ENCODE measurements at places on chromosomes 4 and X.
A peak's percentile ranks its signal among the peaks of the same experiment; 100 is the strongest.

GRCh38 chrX:110578270-110578669 lies 217.3 kb downstream of the CHRDL1 start:
- DNase-seq, result no peak

- no peak for DNase-seq
Observed at GRCh38 chr4:184461711-184462441, 12.5 kb downstream of the IRF2 start.

DNA sequence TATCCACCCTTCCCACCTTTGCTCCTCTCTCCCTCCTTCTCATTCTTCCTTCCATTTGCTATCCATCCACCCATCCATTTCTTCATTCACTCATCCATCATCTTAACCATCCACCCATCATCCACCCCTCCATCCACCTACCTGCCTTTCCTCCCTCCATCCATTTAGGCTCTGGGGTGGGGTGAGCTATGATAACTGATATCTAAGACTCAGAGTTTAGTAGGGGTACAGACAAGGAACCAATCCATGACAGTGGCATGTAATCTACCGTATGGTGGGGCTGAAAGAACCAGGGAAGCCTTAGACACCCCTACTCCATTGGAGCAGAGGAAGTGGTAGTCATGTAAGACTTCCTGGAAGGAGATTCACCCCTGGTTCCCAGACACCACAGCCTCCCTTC lies 23.2 kb downstream of the PSAPL1 start:
- no peak for DNase-seq

DNA sequence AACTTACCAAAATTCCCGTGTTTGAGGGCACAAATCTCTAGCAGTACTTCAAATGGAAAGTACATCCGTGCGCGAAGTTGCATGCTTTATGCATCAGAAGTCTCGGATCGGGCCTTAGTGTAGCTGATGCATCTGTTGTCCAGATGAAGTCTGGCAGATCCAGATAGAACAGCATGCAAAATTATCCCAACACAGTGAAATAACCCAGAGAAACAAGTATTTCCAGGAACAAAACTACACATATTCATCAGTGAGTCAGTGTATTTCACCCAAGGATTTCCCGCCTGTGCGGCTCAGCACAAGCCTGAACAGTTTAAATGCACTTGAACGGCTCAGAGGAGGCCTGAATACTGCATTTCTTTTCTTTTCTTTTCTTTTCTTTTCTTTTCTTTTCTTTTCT lies 27.4 kb upstream of the CLDN24 start:
- peak; percentile 8 for DNase-seq

GRCh38 chrX:79161655-79162054 lies 17.2 kb downstream of the GPR174 start:
- peak; percentile 28 for DNase-seq

- DNase-seq, result no peak
Observed at GRCh38 chrX:9682456-9682855, 83.2 kb downstream of the GPR143 start.

DNA sequence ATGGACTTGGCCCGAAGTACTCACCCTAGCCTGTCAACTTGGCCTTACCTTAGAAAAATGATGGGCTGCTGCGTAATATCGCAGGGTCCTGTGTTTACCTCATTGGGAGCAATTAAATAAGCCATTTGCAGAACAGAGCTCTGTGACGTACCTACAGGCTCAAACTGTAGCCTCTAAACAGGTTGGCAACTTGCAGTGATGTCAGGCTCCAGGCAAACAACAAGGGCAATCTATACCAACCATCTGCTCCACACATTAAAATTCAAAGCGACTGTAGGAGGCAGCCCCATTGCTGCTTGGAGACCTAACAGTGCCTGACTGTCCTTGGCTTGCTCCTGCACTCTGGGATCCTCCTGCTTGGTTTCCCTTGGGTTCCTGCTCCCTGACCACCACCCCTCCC lies 17.2 kb downstream of the VGLL1 start:
- no peak for DNase-seq

DNA sequence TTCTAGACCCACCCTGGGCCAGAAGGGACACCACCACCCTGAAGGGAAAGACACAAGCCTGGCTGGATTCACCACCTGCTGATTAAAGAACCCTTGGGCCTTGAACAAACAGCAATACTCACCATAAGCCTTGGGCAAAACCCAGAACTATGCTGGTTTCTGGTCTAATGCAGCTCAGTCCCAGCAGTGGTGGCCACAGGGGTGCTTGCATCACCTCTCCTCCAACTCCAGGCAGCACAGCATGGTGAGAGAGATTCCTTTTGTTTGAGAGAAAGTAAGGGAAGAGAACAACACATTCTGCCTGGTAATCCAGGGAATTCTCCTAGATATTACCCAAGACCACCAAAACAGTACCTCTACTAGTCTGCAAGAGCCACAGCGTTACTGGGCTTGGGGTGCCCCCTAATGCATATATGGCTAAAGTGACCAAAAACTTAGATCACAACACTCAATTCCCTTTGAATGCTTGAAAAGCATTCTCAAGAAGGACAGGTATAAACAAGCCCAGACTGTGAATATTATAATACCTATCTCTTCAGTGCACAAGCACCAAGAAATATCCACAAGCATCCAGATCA lies 25.7 kb downstream of the RNF128 start:
- no peak for DNase-seq

- DNase-seq, result no peak
Observed at GRCh38 chr4:55617587-55618197, 18.4 kb downstream of the NMU start.

GRCh38 chr4:175714686-175715085 lies 97.4 kb downstream of the GPM6A start:
- DNase-seq, result no peak

DNA sequence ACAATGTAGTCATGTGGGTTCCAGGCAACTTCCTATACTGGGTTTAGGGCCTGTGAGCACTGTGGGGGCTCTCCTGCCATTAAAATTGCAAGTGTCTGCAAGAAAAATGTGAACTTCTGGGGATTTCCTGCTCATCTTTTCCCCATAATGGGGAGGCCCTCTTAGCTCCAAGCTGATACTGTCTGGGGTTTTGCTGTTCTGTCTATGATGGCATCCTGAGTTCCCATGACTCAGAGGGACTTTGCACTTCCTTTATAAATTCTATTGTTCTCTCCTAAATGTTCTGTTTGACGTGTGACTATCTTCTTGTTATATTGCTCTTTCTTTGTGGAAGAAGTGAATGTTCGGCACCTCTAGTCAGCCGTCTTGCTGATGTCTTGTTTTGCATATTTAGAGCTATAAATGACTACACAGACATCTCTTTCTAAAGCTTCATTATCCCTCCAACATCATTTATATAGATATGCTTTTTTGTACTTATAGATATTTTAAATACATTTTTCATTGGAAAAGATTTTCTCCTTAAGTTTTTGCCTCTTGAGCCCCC lies 465.8 kb downstream of the NAF1 start:
- no peak for DNase-seq

GRCh38 chr4:121594796-121595526 lies 101.8 kb downstream of the ANXA5 start:
- DNase-seq, result no peak

- no peak for DNase-seq
Observed at GRCh38 chrX:24026432-24026831, 554 bp downstream of the KLHL15 start.

GRCh38 chrX:154805696-154806091 lies 409 bp upstream of the MPP1 start:
- DNase-seq, result no peak

DNA sequence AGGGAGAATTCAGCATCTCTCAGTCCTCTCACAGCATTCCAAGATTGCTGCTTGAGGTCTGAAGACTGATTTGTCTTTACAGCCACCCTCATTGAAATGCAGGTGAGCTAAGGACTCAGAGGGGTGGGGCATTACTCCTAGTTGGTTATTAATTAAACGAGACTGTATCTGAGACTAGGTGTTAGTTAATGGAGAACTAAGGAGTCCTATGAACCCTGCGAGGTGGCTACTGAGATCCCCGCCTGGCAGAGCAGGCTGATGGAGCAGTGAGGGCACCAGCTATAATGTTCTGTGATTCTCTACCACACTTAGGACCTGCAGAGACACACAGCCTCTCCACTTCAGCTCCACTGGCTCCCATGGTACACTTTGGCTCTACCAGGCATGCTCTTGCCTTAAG lies 215.3 kb downstream of the MID1IP1 start:
- DNase-seq, result no peak

GRCh38 chr4:71074452-71075299 lies 81.2 kb downstream of the DCK start:
- no peak for DNase-seq

DNA sequence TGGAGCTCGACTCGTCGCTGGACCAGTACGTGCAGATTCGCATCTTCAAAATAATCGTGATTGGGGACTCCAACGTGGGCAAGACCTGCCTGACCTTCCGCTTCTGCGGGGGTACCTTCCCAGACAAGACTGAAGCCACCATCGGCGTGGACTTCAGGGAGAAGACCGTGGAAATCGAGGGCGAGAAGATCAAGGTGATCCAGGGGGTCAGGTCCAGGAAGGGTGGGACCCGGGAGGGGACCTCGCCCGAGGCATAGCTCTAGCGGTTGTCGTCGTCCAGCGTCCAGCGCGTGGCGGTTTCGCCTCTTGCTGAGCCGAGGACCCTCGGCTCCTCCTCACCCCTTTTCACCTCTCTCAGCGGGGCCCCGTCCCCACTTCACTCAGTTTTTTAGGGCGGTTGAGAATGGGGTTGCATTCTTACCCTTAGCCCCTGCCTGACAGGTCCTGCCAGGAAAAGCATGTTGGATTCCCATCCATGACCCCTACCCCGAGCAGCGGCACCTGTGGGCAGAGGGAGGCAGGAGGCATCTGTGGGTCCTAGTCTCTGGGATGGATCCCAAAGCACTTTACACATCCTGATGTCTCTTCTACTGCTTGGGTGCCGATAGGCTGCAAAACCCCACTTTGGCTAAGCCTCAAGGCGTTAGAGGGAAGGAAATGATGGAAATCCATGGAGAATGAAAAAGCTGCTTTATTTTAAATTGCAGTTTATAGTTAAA lies 524 bp downstream of the RAB33A start:
- DNase-seq, result no peak

DNA sequence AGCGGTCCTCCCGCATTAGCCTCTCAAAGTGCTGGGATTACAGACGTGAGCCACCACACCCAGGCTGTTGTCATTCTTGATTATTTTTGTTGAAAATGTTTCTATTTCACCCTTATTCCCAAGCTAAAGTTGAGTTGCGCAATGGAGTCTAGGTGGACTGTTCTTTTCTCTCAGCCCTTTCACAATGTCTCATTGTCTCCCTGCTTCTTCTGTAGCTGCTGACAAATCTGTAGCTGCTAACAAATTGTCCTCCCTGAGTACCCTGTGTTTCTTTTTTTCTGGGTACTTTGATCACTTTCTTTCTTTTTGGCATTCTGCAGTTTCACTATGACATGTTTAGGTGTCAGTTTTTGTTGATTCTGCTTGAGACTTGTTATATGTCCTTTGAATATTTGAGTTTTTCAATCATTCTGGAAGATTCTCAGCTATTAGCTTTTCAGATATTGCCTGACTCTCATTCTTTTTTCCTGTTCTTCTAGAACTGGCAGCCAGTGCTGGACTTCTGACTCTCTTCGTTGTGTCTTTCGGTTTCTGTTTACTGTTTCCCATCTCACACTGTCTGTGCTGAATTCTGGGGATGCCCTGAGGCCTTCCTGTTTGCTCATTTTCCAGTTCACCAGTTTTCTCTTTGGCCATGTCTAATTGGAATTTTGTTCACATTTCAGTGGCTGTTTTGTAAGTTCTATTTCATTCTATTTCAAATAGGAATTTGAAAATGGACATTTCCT lies 6.6 kb downstream of the ABCD1 start:
- DNase-seq, result no peak

Measured in activated naive CD4-positive, alpha-beta T cell treated with Interleukin-2 at 50 U/mL for 16 hours (primary cell).